ENCODE measurements at places on chromosomes 1 and 21. TPM values are rescaled to one million over a fixed set of nuclear protein-coding genes. Genes with fewer than 3 reads are reported as not detected.

Gene MAP3K7CL
- total RNA-seq, result 7.6 TPM

Gene SEC22B
- 13.6 TPM for total RNA-seq

Gene LRRC3
- 1.00 TPM for total RNA-seq

Gene PCNX2
- total RNA-seq, result 4.3 TPM

Gene SH2D1B
- total RNA-seq, result 0.66 TPM

Gene NCMAP
- total RNA-seq, result 0.12 TPM

Measured in esophagus squamous epithelium (tissue), 5 donors.